Right lobe of liver (tissue), 6 donors: ENCODE measurements at places on chromosomes 16 and 17.

- H3K36me3 ChIP-seq, result no peaks in the 10 kb centered on the region
- no peak for DNase-seq
- H3K4me3 ChIP-seq, result no peak overlapping the region
- no peaks in the 10 kb centered on the region for H3K27me3 ChIP-seq
Measured at GRCh38 chr16:10114409-10114808, 67.8 kb downstream of the GRIN2A start.

GRCh38 chr16:67364600-67365235, 28.6 kb downstream of the TPPP3 start:
- H3K27me3 ChIP-seq, result no peaks in the 10 kb centered on the region
- H3K27ac ChIP-seq, result no peak overlapping the region
- no peaks in the 10 kb centered on the region for H3K4me1 ChIP-seq
- no peaks in the 10 kb centered on the region for H3K36me3 ChIP-seq
- H3K4me3 ChIP-seq, result no peak overlapping the region

DNA sequence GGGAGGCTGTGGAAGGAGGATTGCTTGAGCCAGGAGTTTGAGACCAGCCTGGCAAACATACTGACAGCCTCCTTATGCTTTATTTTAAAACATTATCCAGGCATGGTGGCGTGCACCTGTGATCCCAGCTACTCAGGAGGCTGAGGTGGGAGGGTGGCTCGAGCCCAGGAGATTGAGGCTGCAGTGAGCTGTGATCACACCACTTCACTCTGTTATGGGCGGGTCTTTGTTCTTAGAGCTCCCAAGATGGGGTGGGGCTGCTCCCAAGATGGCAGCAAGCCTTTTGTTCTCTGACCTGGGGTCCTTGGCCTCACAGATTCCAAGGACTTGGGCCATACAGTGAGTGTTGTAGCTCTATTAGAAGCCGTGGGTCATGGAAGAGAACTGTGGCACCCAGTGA, 26.1 kb upstream of the ST6GALNAC2 start:
- no peak overlapping the region for H3K27ac ChIP-seq
- no peak overlapping the region for H3K4me3 ChIP-seq
- H3K4me1 ChIP-seq, result peaks cover 8% of the 10 kb centered on the region
- DNase-seq, result no peak
- no peaks in the 10 kb centered on the region for H3K36me3 ChIP-seq

- no peaks in the 10 kb centered on the region for H3K36me3 ChIP-seq
- DNase-seq, result no peak
- H3K4me1 ChIP-seq, result no peaks in the 10 kb centered on the region
- H3K27me3 ChIP-seq, result no peaks in the 10 kb centered on the region
- no peak overlapping the region for H3K4me3 ChIP-seq
- no peak overlapping the region for H3K27ac ChIP-seq
Measured at GRCh38 chr16:24670623-24671454, 58.6 kb upstream of the TNRC6A start.

DNA sequence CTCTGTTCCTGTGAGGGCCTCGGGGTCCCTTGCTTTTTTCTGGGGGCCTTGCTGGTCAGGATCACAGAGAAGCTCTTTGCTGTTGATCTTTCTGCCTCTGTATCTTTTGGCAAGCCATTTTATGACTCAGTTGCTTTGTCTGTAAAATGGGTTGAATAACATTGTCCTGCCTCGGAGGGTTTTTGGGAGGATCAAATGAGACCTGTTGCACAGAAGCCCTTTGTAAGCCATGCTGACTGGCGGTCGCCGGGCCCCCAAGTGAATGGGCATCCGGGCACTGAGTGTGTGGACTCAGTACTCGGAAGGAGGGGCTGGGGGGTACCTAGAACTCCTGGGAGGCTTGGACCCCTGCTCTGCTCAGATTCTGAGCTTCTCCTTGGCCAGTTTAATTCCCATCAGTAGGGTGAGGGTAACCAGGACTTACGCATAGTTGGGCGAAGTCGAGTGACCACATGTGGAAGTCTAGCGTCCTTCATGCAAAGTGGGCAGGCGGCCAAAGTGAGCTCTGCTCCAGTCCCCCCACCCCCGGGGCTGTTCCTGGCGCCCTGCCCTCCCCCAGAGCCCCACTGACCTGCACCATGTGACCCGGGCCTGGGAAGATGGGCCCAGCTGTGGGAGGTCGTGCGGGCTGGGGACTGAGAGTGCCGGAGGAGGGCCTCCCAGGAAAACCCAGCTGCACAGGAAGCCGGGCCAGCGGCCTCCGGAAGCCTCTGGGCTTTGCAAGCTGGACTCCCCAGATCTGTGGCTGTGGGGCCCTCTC, 284.0 kb downstream of the SEC14L1 start:
- no peak overlapping the region for H3K4me3 ChIP-seq
- H3K4me1 ChIP-seq, result peaks cover 87% of the 10 kb centered on the region
- DNase-seq, result peak; percentile 83
- H3K36me3 ChIP-seq, result no peaks in the 10 kb centered on the region
- H3K27ac ChIP-seq, result peak overlapping the region; percentile 83

- no peaks in the 10 kb centered on the region for H3K36me3 ChIP-seq
- H3K4me3 ChIP-seq, result peak overlapping the region; percentile 22
- H3K27ac ChIP-seq, result peak overlapping the region; percentile 72
- peaks cover 28% of the 10 kb centered on the region for H3K4me1 ChIP-seq
Measured at GRCh38 chr17:67401598-67402504, 24.8 kb downstream of the PITPNC1 start.

GRCh38 chr16:23948949-23949411, 113.2 kb downstream of the PRKCB start:
- H3K4me1 ChIP-seq, result peaks cover 4% of the 10 kb centered on the region
- no peaks in the 10 kb centered on the region for H3K27me3 ChIP-seq
- no peak overlapping the region for H3K4me3 ChIP-seq
- DNase-seq, result no peak
